Activated naive CD4-positive, alpha-beta T cell treated with anti-CD3 and anti-CD28 coated beads, Interleukin-2, amount 50 U/mL, for 72 hours (primary cell): ENCODE measurements at places on chromosomes 4 and X. TPM values are rescaled to one million over a fixed set of nuclear protein-coding genes. Genes with fewer than 3 reads are reported as not detected.

The ASB12 gene
- not detected for total RNA-seq

The MAGEC3 gene
- total RNA-seq: not detected

The MND1 gene
- total RNA-seq: 31.1 TPM

The PTPN13 gene
- 0.39 TPM for total RNA-seq

The GAGE2A gene
- not detected for total RNA-seq

The BANK1 gene
- not detected for total RNA-seq

The SSX2 gene
- total RNA-seq: not detected

The MAGEC1 gene
- not detected for total RNA-seq
